Breast epithelium (tissue), 4 donors: ENCODE measurements at places on chromosomes 7 and 10. TPM values are rescaled to one million over a fixed set of nuclear protein-coding genes. Genes with fewer than 3 reads are reported as not detected.

The C10orf67 gene
- total RNA-seq, result not detected

The NUP205 gene
- total RNA-seq, result 44.6 TPM

The CPXM2 gene
- 16.7 TPM for total RNA-seq

The FBXL13 gene
- total RNA-seq, result 4.2 TPM

DNA sequence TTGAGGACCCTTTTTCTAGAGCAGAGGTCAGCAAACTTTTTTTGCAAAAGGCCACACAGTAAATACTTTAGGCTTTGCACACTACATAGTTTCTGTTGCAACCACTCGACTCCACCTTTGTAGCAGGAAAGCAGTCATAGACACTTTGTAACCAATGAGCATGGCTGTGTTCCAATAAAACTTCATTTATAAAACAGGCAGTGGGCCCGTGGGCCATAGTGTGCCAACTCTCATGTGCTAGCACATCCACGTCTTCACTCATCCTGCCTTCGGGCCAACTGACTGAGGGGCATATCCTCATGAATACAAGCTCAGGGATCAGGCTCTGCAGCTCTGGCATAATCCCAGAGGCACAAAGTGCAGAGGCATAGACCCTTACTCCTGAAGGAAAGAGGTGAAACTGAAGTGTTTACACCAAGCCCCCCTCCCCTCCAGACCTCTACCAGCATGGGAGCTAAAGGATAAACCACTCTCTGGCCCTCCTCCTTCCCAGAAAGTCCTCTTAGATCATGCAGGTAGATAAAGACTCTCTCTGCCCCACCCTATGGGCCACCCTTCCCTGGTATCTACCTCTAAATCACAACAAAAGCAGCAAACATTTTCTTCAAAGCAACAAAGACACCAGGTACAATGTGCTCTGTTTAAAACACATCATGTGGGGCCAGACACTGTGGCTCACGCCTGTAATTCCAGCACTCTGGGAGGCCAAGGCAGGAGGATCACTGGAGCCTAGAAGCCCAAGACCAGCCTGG, 71.0 kb downstream of the DLG5 start:
- no peak for DNase-seq

DNA sequence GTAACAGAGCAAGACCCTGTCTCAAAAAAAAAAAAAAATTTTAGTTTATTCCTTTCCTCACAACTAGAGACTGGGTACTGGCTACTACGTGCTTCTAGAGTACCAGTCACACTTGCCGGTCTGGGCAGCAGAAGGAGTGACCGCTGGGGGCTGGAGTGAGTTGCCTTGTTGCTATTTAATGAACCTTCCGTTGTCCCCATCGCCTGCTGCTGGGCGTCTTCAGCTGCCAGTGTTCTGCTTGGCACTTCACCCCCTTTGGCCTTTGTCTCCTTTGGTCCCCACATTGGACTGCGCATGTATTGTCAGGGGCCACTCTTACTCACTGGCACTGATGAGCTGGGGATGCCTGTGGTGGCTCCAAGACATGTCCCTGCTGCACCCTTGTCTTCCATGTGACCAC, 110.6 kb downstream of the CLEC2L start:
- no peak for DNase-seq

GRCh38 chr10:71128311-71128980, 83.9 kb upstream of the UNC5B start:
- no peak for DNase-seq
